ENCODE measurements at places on chromosomes 11 and 22. TPM values are rescaled to one million over a fixed set of nuclear protein-coding genes. Genes with fewer than 3 reads are reported as not detected.

Gene FOLH1
- total RNA-seq = not detected

Gene HSPB2
- not detected for total RNA-seq

Gene KRTAP5-11
- not detected for total RNA-seq

Gene HORMAD2
- not detected for total RNA-seq

Gene TMEM45B
- not detected for total RNA-seq

Gene OR51I1
- 0.55 TPM for total RNA-seq

Gene MS4A4A
- total RNA-seq = not detected

Gene INSC
- total RNA-seq = not detected

Gene MPPED1
- not detected for total RNA-seq

Gene OR8D4
- total RNA-seq = not detected

Gene MIOX
- total RNA-seq = not detected

Gene EIF4ENIF1
- 5.8 TPM for total RNA-seq

Gene MEI1
- 2.7 TPM for total RNA-seq

Gene AMOTL1
- 10.8 TPM for total RNA-seq

Gene SNX15
- 13.4 TPM for total RNA-seq

Gene MACROD1
- 6.3 TPM for total RNA-seq

Gene BTBD18
- not detected for total RNA-seq

Gene ZBTB16
- total RNA-seq = not detected

Gene NUP98
- total RNA-seq = 96.6 TPM

Gene APOL6
- total RNA-seq = 2.6 TPM

Gene CBY1
- 15.9 TPM for total RNA-seq

Data from A172 (cell line).